ENCODE measurements at places on chromosomes 6 and 20.

DNA sequence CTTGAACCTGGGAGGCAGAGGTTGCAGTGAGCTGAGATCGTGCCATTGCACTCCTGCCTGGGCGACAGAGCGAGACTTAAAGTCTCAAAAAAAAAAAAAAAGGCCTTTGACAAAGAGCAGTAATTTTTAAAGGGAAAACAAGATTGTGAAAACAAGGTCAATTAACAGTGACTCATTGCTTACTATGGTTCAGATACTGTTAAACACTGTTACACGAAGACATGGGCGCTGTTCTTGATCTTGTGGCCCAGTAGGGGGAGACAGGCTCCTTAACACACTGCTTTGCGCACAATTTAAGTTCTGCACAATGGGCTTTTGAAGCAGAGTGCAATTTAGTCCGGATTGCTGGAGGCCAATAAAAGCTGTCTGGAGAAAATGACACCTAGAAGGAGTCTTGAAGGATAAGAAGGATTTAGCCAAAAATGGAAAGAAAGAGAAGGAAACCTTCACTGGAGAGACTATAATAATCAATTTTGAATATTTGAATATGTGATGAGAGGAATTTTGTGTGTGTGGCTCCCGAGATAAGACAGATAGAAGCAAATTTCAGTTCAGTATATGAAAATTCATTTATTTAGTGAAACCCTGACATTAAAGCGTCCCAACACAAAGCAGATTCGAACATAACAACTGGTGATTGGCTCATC lies 6.0 kb upstream of the LATS1 start:
- DNase-seq = no peak

GRCh38 chr20:38579921-38580320 lies 1.1 kb upstream of the ADIG start:
- DNase-seq = no peak

GRCh38 chr6:150324044-150324443 lies 44.8 kb upstream of the IYD start:
- DNase-seq = no peak

- DNase-seq = no peak
Measured at GRCh38 chr20:51750770-51751388, 17.3 kb downstream of the ATP9A start.

- no peak for DNase-seq
Measured at GRCh38 chr6:132483779-132484679, 28.9 kb downstream of the STX7 start.

- DNase-seq = no peak
Measured at GRCh38 chr6:24325978-24326377, 31.9 kb downstream of the DCDC2 start.

- no peak for DNase-seq
Measured at GRCh38 chr6:148954934-148955333, 208.1 kb downstream of the UST start.

DNA sequence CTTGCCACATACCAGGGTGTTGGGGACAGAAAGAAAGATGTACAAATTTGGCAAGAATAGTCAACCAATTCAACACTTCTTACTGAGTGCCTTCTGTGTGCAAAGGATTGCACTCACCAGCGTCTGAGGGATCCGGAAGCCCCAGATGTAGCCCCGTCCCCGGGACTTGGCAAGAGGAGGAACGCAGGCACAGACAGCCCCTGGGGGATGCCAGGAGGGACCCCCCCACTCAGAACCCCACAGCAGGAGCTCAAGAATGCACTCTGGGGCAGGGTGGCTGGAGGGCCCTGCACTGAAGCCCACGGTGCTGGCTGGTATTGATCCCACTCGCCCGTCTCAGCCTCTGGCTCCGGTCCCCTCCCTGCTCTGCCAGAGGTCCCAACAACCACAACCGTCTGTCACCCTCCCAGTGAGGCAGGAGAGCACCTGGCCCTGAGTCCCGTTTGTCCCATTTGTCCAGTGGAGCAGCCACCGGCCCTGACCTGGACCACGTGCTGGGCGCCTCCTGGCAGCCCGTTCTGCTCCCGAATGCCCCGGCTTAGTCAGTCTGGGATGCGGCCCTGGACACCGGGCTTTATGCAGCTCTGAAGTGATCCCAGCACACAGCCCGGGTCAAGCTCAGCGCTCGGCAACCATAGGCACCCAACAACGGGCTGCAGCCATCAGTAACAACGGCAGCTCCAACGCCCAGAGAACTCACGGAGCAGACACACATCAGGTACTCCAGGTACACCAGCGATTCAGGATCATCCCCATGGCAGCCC lies 128.7 kb downstream of the DLL1 start:
- DNase-seq = no peak

DNA sequence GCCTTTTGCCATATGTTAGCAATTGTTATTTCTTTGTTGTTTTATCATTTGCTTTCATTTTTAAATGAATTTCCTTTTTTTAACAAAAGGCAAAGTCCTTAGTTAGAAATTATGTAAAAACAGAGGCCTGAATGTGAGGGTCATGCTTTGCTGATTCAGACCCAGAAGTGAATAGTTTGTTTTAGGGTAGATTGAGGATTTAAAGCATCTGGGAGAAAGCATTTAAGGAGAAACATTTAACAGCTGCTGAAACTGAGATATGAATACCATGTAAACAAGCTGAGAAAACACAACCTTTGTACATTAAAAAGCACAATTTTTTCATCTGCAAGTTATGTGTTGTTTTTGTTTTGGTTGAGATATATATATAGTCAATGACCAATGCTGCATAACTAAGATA lies 8.0 kb downstream of the HTR1B start:
- DNase-seq = no peak

DNA sequence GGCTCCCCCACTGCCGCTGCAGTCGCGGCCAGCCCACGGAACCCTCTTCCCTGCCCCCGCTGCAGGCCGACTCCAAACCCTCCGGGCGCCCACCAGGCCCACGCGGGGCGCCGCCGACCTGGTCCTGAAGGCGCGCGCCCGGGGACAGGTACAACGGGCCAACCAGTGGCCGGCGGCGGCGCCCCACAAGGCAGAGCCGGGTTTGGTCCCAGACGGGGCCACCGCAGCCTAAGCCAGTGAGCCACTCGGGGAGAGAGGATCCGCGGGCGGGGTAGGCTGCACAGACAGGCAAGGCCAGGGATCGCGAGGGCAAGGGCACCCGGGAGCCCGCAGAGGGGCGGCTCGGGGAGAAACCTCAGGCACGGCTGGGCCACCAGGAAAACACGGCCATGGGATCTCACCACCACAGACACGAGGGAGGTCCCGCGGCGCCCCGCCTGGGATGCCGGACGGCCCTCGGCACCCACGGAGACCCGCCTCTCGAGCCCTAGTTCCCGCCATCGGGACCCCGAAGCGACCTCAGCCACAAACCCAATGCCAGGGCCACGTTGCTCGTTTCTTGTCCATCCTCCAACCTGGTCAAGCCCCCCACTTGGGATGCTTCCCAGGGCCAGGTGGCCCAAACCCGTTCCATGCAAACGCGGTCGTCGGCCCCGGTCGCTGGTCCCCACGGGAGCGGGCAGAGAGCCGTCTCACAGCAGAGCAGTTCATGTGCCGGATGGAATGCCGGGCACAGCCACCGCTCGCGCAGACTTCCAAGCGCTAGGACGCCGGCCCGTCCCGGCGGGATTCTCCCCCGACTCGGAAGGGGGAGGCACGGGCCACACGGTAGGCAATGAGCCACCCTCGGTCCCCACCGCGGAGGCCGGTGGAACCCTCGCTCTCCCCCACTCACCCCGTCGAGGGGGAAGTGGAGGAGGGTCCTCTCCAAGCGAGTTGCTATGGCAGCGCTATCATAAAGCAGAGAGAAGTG lies 1956.6 kb upstream of the DEFB115 start:
- no peak for DNase-seq

DNA sequence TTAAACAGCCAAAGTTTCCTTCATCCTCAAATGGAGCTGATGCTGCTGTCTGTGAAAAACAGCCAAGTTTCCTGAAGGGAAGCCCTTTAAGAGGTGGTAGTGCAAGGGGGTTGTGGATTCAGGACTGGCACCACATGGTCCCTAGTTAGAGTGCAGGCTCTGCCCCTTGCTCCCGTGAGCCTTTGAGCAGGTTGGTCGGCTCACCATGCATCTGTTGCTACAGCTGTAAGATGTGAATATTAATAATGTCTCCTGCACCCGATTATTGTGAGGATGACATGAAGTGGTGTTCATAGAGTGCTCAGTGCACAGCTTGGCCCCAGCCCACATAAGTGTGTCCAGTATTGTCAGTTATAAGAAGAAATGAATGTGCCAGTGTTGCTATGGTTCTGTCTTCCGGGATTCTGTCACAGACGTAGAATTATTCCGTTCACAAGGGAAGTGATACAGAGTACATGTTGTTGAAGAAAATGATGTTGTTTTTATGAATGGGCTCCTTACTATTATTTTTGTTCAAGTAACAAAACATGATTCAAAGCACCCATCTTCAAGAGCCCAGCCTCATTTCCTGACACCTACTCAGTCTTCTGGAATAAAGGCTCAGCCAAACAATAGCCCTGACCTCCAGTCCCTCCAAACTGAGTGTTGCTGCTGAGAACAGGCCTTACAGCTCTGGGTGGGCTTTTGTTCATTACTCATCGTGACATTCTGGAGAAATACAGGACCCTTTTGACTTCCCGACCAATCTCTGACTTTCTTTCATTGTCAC lies 2.9 kb upstream of the PKIG start:
- DNase-seq = no peak

GRCh38 chr6:113432521-113433334 lies 424.4 kb upstream of the MARCKS start:
- no peak for DNase-seq

DNA sequence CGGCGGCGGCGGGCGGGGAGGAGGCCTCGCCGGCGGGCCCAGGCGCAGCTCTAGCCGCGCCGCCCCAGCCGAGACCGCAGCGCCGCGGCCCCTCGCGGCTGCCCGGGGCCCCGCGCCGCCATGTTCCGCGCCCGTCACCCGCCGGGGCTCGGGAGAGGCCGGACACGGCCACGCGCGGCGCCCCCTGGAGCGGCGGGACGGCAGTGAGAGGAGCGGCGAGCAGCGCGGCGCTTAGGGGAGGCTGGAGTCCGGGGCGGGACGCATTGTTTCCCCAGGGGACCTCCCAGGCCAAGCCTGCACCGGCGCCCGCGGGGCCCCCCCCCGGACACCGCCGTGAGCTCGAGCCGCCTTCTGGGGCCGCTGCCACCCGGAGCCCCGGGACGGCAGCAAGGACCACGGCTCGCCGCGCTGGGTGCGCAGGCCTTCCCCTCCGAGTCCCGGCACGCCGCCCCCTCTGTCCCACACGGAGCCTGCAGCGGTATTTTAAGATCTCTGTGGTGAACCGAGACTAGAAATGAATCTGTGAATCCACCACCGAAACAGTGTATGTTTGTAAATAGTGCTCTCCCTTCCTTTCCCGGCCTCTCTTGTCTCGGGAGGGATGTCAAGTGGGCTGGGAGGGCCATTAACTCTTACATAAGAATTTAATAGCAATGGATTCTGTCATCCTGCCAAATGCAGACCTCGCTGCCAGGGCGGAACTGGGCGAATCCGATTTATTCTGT lies 424 bp upstream of the KIF13A start:
- DNase-seq = peak; percentile 71

DNA sequence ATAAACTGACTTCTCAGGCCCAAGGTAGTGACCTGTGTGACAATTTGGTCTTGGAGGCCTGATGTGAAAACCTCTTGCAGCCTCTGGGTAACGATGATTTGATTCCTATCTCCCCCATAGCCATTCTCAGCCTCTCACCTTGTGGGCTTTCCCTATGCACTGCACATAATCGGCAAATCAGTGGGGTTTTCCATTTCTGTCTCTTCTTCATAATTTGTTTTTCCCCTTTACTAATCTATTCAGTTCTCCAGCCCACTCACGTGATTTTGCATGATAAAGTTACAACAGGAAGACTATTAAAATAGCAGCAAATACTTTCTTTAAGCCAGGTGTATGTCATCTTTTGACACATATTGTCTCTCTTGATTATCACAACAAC lies 893.7 kb downstream of the TFAP2A start:
- no peak for DNase-seq

DNA sequence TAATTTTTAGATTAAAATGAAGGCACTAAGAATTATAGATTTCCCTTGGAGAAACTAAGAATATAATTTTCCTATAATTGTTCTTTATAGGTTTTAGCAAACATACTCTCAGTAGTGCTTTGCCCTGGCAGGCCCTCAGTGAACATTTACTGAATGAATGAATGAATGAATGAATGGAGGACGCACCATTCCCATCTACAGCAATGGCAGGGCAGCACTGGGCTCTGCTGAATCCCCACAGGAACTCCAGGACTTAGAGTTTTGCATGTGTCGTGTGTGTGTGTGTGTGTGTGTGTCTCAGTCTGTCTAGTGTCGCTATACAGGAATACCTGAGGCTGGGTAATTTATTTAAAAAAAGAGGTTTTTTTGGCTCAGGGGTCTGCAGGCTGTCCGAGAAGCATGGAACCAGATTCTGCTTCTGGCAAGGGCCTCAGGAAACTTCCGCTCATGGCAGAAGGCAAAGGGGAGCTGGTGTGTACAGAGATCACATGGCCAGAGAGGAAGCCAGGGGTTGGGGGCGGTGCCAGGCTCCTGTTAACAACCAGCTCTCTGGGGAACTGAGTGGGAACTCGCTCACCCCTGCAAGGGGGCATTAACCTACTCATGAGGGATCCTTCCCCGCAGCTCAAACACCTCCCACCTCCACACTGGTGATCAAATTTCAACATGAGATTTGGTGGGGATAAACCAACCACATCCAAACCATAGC lies 20.1 kb downstream of the RNASET2 start:
- DNase-seq = no peak

GRCh38 chr20:3669710-3670367 lies 6.6 kb upstream of the GFRA4 start:
- no peak for DNase-seq

- no peak for DNase-seq
Measured at GRCh38 chr20:57280221-57280620, 13.8 kb upstream of the BMP7 start.

- DNase-seq = no peak
Measured at GRCh38 chr6:20118892-20119291, 93.4 kb downstream of the MBOAT1 start.

GRCh38 chr20:31764641-31765305 lies 25.7 kb downstream of the TPX2 start:
- DNase-seq = no peak

DNA sequence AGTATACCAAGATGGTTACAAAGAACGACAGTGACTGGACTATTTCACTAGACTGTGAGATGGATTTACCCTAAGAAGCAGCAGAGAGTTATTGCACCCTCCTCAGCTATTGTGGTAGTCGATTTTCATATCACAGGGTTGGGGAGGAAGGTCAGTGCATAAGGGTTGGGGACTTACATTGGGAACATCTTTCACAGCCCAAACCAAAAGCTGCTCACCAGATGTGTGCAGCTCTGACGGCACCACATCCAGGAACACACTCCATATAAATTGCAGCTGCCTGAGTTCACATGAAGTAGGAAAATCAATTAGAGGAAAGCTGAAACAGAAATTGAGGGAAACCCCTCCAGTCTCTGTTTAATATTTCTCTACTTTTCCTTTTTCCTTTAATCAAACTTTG lies 470.5 kb upstream of the NRSN1 start:
- no peak for DNase-seq

- no peak for DNase-seq
Measured at GRCh38 chr20:43751167-43752050, 24.6 kb upstream of the GTSF1L start.
